GM13976 (cell line): ENCODE measurements at places on chromosomes 13 and 19.

DNA sequence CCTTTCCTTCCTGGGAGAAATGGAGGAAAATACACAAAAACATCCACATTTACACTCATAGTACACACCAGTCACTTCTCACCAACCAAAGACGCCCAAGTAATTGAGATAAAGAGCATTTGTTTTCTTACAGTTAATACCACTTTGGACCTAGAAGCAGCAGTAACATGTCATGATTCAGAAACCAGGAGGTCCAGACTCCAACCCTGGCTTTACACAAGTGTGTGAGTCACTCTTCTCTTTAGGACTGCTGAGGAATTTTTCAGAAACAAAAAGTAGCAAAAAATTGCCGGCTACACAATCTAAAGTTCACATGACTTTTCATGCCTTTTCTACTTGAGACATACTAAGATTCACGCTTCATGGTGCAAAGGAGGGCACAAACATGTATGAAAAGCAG is 42.1 kb downstream of the TUBGCP3 start:
- DNase-seq: no peak

GRCh38 chr19:13033244-13033643 is 38.0 kb downstream of the NFIX start:
- no peak for DNase-seq

DNA sequence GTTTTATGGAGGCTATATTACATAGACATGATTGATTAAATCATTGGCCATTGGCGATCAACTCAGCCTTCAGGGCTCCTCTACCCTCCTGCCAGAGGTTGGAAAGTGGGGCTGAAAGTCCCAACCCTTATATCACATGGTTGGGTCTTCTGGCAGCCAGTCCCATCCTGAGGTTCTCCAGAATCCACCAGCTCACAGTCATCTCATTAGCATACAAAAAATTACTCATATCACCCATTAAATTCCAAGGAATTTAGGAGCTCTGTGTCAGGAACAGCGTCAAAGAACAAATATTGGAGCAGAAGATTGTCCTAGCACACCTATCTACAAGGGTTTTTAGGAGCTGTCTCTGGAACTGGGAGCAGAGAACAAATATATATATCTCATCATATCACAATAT is 39.4 kb upstream of the FARP1 start:
- no peak for DNase-seq

DNA sequence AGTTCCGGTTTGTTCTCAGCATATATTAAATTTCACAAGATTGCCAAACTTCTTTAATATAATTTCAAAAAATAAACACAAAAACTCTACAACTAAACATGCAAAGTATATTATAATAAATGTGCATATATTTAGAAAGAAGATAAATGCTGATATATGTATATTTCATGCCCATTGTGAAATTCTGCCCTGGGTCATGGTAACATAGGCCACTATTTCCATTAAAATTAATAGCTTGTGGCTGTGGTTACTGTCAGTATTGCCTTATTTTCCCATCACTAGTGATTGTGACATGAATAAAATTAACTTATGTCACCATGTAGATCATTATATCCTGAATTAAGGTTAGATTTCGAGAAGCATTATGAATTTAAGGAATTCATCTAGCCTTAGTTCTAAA is 410.9 kb downstream of the DACH1 start:
- DNase-seq: no peak
